ENCODE measurements at places on chromosomes 3 and 15.

- no peak for DNase-seq
Observed at GRCh38 chr3:109440353-109440752, 103.0 kb upstream of the DPPA4 start.

- DNase-seq: peak; percentile 96
Observed at GRCh38 chr3:166455744-166456143, 618.5 kb upstream of the BCHE start.

GRCh38 chr3:29683018-29683993 lies 402.4 kb downstream of the RBMS3 start:
- peak; percentile 51 for DNase-seq

- no peak for DNase-seq
Observed at GRCh38 chr3:41690766-41691563, 270.9 kb downstream of the ULK4 start.

GRCh38 chr15:39099524-39099923 lies 481.4 kb upstream of the THBS1 start:
- no peak for DNase-seq

GRCh38 chr3:180287703-180288102 lies 251.0 kb upstream of the PEX5L start:
- DNase-seq: no peak

DNA sequence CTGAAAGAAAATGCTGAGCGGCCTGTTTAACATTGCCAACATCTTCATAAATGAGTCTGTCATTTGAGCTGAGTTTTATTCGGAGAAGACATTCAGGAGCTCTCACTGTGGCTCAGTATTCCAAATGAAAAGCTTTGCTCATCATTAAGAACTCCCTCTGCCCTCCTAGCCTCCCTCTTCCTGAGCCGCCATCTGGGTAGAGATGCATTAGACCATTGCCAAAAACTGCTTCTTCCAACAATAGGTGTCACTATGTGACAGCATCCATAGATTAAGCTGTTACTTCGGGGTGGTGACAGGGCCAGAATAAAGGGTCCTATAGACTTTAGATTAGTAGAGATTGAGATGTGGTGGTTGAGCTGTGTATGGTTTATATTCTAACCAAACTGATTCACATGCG lies 501.4 kb upstream of the NR2F2 start:
- DNase-seq: no peak

GRCh38 chr3:123047062-123047319 lies 19.4 kb upstream of the SEMA5B start:
- no peak for DNase-seq

- DNase-seq: no peak
Observed at GRCh38 chr3:101043687-101044078, 50.5 kb upstream of the ABI3BP start.

GRCh38 chr15:64875641-64876223 lies 34.0 kb downstream of the PLEKHO2 start:
- no peak for DNase-seq

DNA sequence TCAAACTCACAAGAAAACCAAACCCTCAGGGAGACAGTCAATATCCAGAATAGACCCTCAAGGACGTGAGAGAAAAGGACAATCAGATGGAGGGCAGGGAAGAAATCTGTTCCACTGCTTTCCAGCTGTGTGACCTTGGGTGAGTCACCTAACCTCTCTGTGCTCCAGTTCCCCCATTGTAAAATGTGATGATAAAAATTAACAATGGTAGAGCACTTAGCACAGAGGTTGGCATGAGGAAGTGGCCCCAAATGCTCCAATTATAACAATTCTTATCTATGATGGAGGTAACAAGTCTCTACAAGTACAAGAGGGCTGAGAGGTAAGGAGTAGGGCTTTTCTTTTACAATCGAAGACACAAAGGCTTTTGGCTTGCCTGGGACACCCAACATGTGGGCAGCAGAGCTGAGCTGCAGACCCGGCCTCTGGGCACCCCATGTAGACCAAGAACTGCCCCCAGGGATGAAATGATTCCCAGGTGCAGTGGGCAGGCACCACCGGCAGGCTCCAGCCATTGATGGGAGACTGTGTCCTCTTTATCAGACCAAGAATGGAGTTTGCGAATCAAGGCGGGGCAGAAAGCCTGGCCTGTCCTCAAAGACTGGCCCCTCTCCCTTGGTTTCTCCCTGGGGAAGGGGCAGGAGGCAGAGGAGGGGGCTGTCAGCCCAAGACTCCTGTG lies 22.0 kb downstream of the WNT7A start:
- DNase-seq: no peak

DNA sequence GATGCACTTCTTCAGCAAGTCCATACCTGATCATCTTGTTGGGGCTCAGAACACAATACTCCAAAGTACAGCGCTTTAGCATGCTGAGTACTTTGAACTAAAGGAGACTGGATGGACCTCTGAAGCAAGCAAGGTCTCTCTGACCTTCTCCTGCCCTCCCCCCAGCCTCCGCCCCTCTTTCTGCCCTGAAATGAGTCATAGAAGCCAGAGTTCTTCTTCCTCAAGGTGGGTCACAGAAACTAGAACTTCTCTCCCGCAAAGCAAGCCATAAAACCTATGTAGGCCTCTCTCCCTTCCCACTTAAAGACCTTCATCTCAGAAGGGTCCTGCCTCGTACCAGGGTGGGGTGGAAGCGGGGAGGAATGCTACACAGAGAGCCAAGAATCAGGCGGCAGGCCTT lies 230.5 kb upstream of the PROK2 start:
- DNase-seq: no peak

DNA sequence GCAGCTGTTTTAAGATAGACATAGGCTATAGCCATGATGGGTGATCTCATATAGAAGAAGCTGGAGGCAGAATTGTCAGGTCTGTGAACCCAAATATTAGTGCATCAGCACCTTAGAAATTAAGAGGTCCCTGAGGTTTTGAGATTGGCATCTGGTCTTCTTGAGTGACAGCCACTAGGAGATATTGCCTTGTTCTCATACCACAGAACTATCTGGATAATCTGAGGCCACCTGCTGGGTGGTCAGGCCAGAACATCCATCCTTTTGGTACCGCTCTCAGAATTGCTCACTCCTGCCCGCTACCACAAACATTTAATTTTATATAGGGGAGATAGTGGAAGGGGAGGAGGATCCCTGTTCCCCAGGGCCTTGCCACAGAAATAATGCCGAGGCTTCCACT lies 210.6 kb upstream of the ZPLD1 start:
- DNase-seq: peak; percentile 41

DNA sequence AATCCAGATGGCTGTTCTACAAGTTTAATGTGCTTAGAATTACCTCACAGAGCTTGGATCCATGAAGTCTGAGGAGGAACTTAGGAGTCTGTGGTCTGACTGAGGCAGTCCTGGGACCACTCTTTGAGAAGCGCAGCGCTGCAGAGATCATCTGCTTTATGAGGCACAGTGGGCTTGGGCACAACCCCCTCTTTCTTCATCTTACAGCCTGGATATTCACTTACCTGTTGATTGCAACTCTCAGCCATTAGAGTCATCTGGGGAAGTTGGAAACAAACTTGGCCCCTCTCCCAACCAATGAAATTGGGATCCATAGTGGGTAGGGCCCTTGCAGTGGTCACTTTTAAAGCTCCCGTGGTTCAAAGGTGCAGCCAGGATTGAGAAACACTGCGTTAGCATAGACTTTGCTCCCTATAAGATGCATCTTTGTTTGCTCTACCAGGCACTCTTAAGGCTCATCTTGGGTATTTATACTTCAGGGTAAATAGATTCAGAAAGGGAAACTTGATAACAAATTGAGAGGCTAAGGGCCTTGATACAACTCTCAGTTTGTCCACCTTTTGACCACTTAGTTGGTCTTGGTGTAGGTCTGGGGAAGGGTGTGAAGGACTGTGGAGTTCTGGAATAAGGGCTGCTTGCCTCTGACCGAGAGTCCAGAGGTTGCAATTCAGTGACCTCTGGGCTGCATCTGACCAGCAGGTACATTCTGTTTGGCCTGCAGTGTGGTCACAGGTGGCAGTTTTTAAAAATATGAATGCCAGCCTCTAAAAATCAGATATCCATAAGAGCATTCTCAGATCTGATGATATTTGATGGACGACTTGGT lies 22.8 kb downstream of the FEM1B start:
- no peak for DNase-seq

DNA sequence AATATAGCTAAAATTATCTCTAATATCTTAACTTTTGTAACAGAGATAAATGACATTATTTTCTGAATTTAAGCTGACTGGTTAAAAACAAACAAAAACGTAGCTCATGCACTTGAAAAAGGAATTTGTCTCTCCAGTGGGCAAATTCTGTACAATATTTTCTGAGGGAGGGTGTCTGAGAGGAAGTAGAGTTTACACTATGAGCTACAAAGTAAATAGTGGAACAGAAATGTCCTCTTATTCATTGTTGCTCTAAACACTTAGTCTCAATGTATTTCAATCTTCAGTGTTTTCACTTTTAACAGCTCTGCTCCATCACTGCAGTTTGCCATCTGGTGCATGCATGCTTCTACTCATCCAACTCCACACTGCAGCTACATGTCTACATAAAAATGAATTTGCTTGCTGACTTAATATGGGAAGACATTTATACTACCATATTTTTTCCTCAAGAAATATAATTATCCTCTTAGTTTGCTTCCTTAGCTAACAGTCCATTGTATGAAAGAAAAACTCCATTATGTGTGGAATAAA lies 817.4 kb upstream of the LMCD1 start:
- DNase-seq: no peak

- DNase-seq: no peak
Observed at GRCh38 chr3:152823173-152823572, 11.8 kb upstream of the P2RY1 start.

DNA sequence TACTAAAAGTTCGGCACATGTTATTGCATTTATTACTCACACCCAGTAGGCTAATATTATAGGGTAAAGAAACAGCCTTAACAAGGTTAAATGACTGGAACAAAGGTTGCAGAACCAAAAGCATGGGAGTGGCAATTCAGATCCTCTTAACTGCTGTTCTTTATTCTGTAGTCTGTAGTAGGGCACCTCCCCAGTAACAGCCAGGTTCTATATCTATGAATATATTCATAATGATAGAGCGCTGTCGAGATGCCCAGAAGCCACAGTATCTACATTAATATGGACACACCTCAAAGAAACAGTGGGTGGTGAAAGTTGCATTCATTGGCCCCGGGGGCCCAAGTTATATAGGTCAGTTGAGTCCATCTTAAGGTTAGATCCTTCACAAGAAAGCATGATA lies 340.9 kb upstream of the THRB start:
- no peak for DNase-seq

- DNase-seq: no peak
Observed at GRCh38 chr3:89522155-89522554, 414.7 kb downstream of the EPHA3 start.

DNA sequence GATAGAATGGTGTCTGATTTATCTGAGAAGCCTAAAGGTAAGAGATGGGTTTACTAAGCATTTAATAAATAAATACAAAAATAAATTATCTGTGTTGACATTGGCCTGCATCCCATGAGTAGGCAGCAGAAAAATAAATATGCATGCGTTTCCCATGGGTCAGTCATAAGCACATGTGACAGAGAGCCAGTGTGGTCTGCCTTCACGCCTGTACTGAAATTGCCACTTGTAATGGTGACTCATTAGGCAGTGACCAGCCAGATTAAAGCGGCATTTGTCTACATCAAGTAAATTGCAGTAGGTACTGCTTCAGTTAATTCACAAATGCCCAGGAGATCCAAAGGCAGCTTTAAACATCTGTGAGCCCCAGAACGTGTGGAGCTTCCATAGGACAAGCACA lies 399.6 kb downstream of the NAALADL2 start:
- no peak for DNase-seq

GRCh38 chr3:197155046-197155445 lies 125.4 kb upstream of the MELTF start:
- no peak for DNase-seq

- no peak for DNase-seq
Observed at GRCh38 chr3:138962854-138963560, 16.0 kb downstream of the FOXL2NB start.

DNA sequence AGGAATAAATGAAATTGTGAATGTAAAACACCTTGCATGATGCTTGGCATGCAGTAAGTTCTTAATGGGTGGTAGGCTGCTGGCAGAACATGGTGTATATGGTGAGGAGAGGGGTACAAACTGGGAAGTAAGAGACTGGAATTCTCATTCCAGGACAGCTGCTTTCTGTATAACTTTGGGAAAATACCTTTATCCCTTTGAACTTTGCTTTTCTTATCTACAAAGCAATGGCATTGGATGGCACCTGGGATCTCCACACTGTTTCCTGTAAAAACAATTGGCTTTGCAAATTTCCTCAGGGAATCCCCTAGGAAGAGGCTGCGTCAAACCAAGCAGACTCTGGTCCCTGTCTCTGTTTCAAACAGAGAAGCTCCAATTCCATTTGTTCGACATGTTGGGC lies 100.7 kb upstream of the SLC4A7 start:
- no peak for DNase-seq

- no peak for DNase-seq
Observed at GRCh38 chr3:9901967-9902366, 681 bp upstream of the IL17RE start.

- no peak for DNase-seq
Observed at GRCh38 chr15:67906382-67906781, 66.5 kb upstream of the RNU6-1 start.

DNA sequence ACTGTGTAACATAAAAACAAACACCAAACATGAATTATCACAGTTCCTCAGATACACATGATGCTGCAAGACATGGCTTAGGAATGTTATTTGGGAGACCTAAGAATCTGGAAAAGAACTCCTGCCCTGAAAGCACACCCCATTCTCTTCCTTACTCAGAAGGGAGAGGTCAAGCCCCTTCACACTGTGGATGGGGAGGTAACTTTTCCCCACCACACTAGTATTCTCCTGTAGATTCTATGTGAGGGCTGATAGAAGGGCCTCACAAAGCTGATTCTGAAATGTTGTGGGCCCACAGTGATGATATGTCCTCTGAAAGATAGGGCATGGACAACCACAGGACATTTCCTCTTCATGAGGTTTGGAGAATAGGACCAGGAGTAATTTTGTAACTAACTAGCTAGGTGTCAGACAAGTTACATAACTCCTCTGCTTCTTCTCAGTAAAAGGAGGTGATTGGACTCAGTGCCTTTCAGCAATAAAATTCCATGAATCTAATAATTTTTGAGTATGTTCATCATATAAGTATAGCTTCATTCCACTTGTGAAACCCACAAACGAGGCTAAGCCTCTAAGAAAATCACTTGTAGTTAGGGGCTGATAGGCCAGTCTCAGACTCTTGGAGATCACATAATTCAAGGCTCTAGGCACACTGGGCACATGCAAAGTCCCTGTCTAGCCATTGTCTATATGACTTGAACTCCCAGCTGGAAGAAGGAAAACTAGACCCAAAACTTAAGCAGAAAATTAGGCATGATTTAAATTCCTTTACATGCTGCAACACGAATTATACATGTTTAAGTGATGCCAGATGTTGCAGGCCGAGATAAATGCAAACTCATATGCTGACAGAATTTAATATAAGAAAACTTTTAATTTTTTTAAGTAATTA lies 7.5 kb downstream of the PTX3 start:
- DNase-seq: peak; percentile 72

DNA sequence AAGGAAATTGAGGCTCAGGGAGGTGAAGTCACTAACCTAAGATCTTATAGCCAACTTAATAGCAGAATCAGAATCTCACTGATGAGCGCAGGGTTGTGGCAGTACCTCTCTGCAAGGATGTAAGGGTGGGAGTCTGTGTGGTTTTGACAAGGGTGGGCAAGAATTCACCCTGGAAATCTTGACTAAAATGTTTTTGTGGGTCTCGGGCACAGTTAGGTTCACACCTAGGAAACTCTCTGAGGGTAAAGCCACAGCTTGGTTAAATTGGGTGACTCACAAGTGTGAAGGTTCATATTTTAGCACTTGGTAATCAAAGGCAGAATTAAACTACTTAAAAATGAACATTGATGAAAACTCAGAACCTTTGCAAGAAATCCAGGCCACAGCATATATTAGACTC lies 178.2 kb upstream of the EOMES start:
- no peak for DNase-seq

- DNase-seq: peak; percentile 70
Observed at GRCh38 chr15:88904624-88905327, 8.4 kb downstream of the MFGE8 start.
